ENCODE measurements at places on chromosomes 2 and 18.

- no peak for DNase-seq
Measured at GRCh38 chr2:152369176-152369860, 34.3 kb downstream of the FMNL2 start.

GRCh38 chr2:10091182-10091888, 11.1 kb upstream of the CYS1 start:
- DNase-seq: no peak

- no peak for DNase-seq
Measured at GRCh38 chr2:165193178-165193777, 10.6 kb downstream of the SCN3A start.

- DNase-seq: no peak
Measured at GRCh38 chr2:133054297-133054696, 384.3 kb upstream of the LYPD1 start.

DNA sequence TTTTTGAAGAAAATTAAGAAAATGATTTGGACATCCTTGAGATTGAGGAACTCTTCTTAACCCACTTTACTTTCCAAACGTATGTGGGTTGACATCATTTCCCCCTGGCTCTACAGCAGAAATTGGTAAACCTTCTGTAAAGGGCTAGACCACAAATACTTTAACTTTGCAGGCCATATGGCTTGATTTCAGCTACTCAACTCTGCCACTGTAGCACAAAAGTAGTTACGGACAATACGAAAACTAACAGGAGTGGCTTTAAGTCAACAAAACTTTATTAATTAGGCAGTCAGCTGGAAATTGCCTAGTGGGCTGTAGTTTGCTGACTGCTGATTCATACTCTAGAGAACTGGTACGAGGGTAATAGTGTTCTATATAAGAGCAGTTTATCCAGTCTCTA, 83.2 kb upstream of the DTNB start:
- DNase-seq: no peak

- DNase-seq: no peak
Measured at GRCh38 chr2:128408349-128409305, 90.0 kb upstream of the HS6ST1 start.
